ENCODE measurements at places on chromosomes 13 and 19.

DNA sequence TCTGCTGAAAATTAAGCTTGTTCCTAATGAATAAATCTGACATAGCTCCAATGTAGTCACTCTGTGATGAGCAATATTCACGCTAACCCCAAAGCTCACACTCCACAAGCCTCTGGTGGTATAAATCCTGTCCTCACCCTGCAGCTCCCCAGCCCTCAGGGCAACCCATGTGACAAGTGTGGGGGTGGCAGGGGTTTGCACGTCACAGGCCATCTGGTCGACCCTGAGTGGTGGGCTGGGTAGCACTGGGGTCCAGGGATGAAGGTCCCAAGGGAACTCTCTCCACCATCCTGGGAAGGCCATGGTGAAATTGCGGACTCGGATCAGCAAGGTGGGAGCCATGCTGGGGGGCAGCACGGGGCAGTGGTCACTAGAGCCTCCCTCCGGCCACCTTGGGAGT is 100.0 kb upstream of the SOX1 start:
- DNase-seq: no peak

GRCh38 chr19:33639035-33639681 is 17.4 kb downstream of the CHST8 start:
- DNase-seq: peak; percentile 77

DNA sequence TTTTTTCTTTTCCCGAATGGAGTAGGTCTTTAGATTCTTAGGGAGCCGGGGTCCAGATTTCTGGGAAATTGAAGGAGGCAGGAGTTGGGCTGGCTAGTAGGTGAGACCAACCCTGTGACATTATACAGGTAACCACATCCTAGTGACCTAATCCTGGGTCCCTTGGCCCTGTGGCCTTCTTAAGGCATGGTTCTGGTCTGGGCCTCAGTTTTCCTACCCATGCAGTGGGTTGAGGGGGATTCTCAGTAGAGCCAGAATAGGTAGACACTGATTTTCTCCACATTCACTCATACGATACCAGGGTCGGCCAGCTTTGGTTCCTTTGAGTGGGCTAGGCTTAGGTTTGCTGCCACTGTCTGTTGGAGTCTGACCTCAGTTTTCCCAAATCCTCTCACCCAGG is 7.2 kb downstream of the PPFIA3 start:
- no peak for DNase-seq

GRCh38 chr19:47608074-47608918 is 638 bp upstream of the BICRA start:
- DNase-seq: peak; percentile 92

DNA sequence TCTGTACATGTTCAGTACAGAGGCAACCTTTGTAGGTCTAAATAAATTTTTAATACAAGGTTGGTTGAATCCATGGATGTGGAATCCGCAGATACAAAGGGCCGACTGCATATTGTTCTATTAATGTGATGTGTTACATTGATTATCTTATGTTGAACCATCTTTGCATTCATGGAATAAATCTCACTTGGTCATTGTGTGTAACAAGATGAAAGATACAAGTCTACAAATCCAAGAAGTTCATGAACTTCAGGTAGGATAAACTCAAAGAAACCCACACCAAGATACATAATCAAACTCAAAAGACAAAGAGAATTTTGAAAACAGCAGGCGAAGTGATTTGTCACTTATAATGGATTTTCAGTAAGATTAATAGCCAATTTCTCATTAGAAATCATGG is 8.0 kb upstream of the TFDP1 start:
- DNase-seq: no peak

DNA sequence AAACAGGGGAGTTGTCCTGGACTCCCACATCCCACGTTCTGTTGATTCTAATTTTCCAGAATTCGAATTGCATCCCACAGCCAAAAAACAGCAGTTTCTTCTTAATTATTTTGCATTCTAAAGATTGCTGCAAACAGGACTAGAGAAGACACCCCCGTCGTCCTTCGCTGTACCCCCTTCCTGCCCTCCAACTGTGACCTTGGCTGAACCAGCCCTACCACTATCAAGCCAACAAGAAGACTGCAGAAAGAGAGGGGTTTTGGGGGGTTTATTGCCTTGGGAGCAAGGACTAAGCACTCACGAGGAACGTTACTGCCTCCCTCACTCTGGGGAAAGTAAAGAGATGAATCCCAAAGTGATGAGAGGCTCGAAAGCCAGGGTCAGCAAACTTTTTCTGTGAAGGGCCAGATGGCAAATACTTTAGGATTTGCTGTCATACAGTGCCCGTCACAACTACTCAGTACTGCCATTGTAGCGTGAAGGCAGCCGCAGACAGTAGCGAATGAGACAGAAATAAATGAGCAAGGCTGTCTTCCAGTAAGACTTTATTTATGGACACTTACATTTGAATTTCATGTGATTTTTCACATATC is 32.5 kb upstream of the KATNAL1 start:
- no peak for DNase-seq

GRCh38 chr13:91347202-91347995 is at the start of gene MIR17HG:
TSS of gene MIR17HG (plus strand) at chr13:91347687.
- peak; percentile 66 for DNase-seq

GRCh38 chr19:30857388-30857787 is 485.2 kb downstream of the ZNF536 start:
- DNase-seq: no peak

- DNase-seq: no peak
These were observed 116.6 kb upstream of the RNF113B start for GRCh38 chr13:98293570-98294142.

GRCh38 chr13:33110713-33111413 is 94.6 kb downstream of the KL start:
- DNase-seq: no peak

DNA sequence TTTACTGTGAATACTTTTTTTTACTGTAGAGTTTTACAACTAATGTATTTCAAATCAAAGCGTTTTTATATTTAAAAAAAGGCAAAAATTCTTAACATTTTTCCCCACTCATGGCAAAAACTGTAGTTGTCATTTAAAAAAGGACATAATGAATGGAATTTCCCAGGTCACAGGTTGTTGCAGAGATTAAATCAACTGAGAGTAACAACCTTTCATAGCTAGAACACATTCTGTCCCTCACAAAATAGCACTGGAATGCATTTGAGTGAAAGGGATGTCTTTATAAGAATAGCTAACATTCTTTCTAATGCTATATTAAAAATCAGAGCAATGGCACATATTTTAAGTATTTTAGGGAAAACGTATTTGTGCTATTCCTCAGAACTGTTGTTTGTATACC is 1393.3 kb upstream of the ATXN8OS start:
- DNase-seq: no peak

GRCh38 chr19:6056801-6057650 is 53.3 kb downstream of the RFX2 start:
- peak; percentile 64 for DNase-seq
